ENCODE measurements at places on chromosomes 4 and X.

GRCh38 chr4:174580597-174580996 lies 58.3 kb upstream of the HPGD start:
- DNase-seq = no peak

DNA sequence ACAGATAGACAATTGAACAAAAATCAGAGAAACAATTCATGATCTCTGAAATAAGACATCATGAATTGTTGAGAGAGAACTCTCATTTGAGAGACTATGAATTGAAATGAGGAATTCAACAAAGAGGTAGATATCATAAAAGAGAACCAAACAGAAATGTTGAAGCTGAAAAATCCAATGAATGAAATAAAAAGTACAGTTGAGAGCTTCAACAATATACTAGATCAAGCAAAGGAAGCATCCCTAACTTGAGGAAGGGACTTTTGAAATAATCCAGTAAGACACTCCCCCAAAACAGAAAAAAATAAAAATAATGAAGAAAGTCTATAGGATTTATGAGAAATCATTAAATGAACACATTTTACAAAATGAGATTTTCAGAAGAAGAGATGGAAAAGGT lies 310.0 kb upstream of the PCDH10 start:
- no peak for DNase-seq

- DNase-seq = no peak
Observed at GRCh38 chr4:147206807-147207206, 261.1 kb upstream of the TTC29 start.

- no peak for DNase-seq
Observed at GRCh38 chr4:111046811-111047210, 423.9 kb upstream of the PITX2 start.

- DNase-seq = no peak
Observed at GRCh38 chr4:182065255-182065654, 177.9 kb upstream of the TENM3 start.

DNA sequence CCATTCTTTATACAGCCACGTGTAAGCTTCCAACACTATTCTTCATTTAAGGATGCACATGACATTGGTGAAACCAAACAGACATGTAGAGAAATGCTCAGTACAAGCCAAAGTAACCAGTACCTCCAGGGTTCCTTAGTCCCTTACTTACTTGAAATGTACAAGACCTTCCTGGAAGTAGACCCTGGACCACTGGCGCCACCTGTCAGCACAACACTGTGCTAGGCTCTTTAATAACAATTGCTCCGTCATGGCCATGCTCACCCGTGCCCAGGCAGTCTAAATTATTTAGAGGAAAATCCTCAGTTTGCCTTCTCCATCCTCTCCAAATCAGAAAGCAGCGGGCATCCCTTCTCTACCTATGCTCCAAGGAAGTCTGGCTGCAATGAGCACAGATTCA lies 52.7 kb downstream of the ADGRA3 start:
- DNase-seq = no peak

DNA sequence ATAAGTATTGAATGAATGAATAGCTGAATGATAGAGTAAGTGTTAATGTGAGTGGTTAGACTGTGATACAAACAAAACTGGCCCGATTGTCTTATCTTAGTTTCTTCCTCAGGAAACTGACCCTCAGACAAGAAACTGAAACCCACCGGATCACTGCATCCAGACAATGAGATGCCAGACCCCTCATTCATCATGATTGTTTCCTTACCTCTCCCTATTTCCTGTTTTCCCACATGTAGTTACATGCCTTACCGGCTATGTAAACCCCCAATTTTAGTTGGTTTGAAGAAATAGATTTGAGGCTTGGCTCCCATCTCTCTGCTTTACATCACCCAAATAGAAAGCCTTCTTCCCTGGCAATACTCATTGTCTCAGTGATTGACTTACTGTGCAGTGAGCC lies 218.9 kb upstream of the PPP1R2C start:
- no peak for DNase-seq

DNA sequence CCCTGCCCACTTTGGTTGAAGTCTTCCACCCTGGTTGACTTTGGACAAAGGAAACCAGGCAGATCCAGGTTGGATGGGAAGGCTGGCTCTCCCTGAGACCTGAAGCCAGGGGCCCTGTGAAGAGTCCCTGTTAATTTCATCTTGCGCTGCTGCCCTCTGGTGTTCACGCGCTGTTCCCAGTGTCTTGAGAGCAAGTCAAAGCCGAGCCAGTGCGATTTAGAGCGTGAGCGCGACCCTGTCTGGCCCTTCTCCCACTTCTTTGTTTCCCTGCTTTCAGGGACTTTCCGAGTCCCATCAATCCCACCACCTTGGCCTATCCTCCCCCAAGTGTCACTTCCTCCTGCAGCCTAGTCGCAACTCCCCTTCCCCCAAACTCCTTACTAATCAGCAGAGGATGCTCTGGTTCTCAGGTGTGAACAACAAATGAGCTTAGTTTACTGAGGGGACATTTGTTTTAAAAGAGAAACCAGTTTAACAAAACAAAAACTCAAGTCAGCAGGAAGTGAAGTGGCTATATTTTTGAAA lies 25.8 kb upstream of the CHRNA9 start:
- DNase-seq = peak; percentile 84

GRCh38 chr4:92387459-92388069 lies 83.8 kb downstream of the GRID2 start:
- no peak for DNase-seq

DNA sequence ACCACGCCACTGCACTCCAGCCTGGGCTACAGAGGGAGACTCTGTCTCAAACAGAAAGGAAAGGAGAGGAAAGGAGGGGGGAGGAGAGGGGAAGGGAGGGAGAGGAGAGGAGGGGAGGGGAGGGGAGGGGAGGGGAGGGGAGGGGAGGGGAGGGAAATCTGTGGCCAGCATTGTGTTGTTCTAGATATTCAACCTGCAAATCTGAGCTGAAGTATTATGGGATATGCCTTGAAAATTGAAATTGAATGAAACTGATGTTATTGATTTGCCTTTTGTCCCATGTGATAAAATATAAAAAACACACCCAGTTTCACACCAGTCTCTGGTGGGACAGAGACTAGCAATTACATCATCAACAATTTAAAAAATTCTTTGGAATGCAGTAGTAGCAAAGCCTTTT lies 1.5 kb downstream of the SMIM31 start:
- no peak for DNase-seq

- DNase-seq = no peak
Observed at GRCh38 chrX:113933931-113934330, 650.0 kb upstream of the HTR2C start.

GRCh38 chr4:188110741-188111471 lies 1.5 kb upstream of the TRIML2 start:
- no peak for DNase-seq

- DNase-seq = no peak
Observed at GRCh38 chr4:146522869-146523205, 1.1 kb upstream of the SLC10A7 start.

GRCh38 chrX:42755815-42756214 lies 22.1 kb downstream of the PPP1R2C start:
- DNase-seq = no peak

- no peak for DNase-seq
Observed at GRCh38 chr4:71006203-71006907, 12.9 kb downstream of the DCK start.

- no peak for DNase-seq
Observed at GRCh38 chr4:117093571-117093970, 8.2 kb upstream of the TRAM1L1 start.

DNA sequence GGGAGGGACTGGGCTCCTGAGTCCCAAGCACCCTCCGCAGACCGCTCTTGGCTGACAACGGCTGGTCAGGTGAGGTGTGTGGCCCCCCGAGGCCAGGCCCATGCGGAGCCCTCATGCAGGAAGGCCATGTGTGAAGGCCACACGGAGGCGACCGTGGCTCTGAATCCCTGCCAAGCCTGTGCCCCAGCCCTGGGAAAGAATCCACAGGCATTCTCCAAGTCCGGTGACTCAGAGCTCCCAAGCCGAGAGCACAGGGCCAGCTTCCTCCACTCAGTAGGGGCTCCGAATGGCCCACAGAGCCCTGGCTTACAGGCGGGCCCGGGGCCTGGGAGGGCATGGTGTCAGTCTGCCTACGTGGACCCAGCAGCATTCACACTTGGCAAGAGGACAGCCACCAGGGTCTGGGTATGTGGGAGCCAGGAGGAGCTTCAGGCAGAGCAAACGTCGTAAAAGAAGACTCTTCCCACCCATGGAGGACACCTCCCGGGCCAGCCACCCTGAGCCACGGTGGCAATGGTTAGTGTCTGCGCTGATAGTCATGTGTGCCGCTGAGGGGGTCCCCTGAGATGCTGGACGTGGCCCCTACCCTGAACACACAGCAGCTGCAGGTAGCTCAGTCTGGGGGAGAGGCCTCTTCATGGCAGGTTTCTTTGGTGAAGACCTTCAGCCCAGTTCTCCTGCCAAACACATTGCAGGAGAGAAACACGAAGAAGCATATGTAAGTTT lies 105.7 kb downstream of the PSAPL1 start:
- peak; percentile 38 for DNase-seq

DNA sequence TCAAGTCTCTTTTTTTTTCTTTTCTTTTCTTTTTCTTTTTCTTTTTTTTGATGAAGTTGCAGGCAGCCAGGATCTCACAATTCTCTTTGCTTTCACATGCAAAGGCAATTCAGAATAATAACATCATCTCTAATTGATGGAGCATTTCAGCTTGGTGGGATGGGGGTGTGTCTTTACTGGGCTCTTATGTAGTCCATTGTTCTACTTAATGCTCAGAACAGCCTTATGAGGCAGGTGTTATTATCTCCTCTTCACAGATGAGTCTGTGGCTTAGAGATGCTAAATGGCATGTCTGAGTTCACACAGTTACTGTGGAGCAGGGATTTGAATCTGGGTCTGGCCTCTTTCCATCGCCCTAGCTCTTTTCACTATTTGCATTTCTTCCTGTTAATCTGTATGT lies 70.2 kb downstream of the TRPC5 start:
- DNase-seq = no peak

DNA sequence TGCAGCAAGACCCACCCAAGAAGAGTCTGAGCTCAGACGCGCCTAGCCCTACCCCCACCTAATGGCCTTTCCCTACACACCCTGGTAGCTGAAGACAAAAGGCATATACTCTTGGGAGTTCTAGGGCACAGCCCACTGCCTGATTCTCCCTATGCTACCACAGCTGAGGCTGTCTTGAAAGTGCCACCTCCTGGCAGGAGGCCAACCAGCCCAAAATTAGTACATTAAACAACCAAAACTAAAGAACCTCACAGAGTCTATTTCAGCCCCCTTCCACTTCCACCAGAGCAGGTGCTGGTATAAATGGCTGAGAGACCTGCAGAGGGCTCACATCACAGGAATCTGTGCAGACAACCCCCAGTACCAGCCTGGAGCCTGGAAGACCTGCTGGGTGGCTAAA lies 119.1 kb downstream of the HMGN5 start:
- DNase-seq = no peak

DNA sequence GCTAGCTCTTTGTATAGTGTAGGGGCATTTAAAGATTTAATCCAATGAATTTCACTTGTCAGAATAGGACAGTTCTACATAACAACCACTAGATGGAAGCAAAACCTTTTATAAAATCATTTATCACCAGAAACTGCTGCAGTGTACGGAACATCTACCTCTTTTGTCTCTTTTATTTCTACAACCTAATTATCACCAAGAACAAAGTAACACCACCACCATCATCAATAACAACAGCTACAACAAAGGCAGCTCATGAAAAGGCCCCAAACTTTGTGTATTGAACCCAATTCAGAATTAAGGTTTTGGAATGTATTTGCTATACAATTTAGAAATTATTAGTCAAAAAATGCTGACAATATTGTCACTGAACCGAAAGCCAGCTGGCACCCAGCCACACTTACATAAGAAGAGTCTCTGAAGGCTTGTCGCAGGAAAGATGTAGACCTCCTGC lies 260.9 kb upstream of the RPS6KA3 start:
- no peak for DNase-seq

DNA sequence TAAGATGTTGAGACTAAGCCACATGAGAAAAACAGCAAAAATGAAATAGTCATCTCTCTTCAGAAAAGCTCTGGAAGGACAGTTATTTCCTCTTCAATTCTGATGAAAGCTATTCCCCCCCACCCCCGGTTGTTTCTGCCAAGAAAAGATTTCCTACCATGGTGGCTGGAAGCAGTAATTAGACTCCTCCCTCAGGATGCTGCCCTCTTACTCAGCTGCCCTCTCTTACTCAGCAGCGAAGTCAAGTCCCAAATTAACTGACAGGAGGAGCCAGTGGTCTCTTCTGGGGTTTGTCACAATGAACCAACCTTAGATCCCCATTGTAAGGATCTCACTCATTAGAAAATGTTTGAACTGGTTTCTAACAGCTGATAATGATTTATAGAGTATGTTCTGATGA lies 38.0 kb downstream of the GPM6B start:
- DNase-seq = no peak

GRCh38 chr4:156021298-156021697 lies 67.6 kb upstream of the CTSO start:
- DNase-seq = no peak

- no peak for DNase-seq
Observed at GRCh38 chrX:48983896-48984295, 12.3 kb upstream of the KCND1 start.

- DNase-seq = no peak
Observed at GRCh38 chr4:10659251-10659650, 25.3 kb downstream of the CLNK start.

DNA sequence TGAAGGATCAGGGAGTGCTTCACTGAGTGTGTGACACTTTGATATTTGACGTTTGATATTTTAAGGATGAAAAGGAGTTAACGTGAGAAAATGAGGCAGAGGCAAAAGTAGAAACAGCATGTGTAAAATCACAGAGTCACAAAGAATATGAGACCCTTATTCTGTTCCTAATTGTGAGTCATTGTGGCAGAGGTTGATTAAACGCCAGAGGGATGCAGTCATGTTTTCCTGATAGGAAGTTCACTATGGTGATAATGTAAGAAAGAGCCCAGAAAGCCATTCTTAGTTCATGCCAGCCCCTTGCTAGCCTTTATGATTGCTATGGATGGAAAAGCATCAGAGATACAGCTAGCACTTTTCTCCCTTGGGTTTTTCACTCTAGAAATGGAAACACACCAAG lies 33.5 kb upstream of the IGSF1 start:
- no peak for DNase-seq

DNA sequence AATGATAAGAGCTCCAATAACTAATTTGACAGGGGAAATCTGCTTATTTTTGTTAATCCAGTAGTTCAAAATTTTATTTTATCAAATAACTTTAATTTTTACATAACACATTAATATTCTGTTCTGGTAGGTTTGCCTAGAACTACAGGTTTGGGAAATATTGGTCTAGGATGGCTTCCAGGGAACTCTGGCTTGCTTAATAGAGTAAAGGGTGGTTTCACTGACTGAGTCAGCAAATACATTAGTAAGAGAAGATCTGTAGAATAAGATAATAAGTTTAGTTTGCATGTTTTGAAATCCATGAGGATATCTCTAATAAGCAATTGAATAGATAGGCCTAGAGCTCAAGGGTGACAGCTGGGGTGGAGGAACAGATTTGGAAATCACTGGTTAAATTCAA lies 500.7 kb downstream of the ZNF674 start:
- DNase-seq = no peak

- DNase-seq = no peak
Observed at GRCh38 chr4:101693842-101694398, 96.6 kb upstream of the BANK1 start.
